ENCODE measurements at places on chromosomes 16 and 17.

DNA sequence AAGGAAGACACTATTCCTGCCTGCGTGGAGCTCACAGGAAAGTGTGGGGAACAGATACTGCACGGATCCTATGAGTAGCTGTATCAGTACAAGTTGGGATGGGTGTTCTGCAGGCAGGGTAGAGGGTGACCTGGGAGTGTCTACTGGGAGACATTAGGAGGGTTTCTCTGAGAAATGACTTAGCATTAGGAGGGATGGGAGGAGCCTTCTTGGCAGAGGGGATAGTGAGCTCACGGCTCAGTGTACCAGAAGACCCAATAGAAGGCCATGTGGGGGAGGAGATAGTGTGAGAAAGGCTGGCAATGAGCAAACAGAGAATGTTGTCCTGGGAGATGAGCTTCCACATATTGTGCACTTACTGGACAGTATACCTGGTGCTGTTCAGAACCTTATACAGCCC lies 109.1 kb downstream of the MSI2 start:
- no peak for DNase-seq
- H3K4me1 ChIP-seq: peaks cover 61% of the 10 kb centered on the region
- H3K27me3 ChIP-seq: no peaks in the 10 kb centered on the region
- H3K27ac ChIP-seq: no peak overlapping the region
- no peak overlapping the region for H3K4me3 ChIP-seq
- no peaks in the 10 kb centered on the region for H3K36me3 ChIP-seq

- H3K4me1 ChIP-seq: no peaks in the 10 kb centered on the region
- peaks cover 14% of the 10 kb centered on the region for H3K27me3 ChIP-seq
- no peaks in the 10 kb centered on the region for H3K36me3 ChIP-seq
- no peak overlapping the region for H3K27ac ChIP-seq
Measured at GRCh38 chr16:29898135-29898803, 1.1 kb downstream of the SEZ6L2 start.

DNA sequence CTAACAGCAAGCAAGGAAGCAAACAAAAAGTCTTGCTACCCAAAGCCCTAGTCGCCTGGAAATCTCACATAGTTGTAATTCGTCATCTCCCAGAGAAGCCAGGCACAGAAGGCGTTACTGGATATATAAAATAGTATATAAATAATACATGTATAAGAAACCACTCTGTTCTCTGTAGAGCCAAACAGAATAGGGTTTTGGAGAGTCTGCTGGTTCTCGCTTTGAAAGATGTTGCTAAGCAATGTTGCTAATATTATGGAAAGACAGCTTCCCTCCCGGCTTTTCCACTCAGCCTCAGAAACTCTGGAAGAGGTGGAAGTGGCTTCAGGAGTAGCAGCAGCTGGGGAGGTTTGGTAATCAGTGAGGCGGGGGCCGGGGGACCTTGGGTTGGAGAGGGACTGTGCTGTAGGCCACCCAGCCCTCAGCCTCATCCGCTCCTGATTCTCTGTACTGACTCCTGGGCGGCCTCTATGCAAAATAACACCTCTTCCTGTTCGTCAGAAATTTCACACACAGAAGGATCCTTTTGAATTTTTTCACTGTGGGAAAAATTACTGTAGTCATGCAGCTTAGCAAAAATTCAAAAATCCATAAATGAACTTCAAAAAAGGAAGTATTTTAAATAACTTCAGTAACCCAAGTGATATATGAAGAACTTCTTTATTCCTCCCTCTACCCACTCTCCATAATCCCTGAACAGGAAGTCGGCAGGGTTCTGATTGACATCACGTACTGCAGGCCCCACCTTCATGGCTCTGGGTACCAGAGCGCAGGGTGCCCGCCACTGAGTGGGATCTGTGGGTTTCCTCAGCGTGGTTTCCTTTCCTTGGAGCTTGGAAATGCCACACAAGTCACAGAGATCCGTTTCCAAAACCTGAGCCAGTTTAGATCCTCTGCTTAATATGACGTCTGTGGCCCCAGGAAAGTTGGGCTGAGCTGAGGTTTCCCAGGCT lies 51.4 kb downstream of the RAP1GAP2 start:
- no peaks in the 10 kb centered on the region for H3K27me3 ChIP-seq
- no peak for DNase-seq
- H3K4me1 ChIP-seq: peaks cover 21% of the 10 kb centered on the region
- peak overlapping the region; percentile 30 for H3K27ac ChIP-seq

GRCh38 chr16:75495076-75495674 lies at the start of gene CHST6:
CHST6 (minus strand) TSS chr16:75495441; CDS start chr16:75479828, 15,613 bp downstream.
- no peaks in the 10 kb centered on the region for H3K36me3 ChIP-seq
- peak; percentile 75 for DNase-seq
- H3K27me3 ChIP-seq: peaks cover 8% of the 10 kb centered on the region
- peaks cover 16% of the 10 kb centered on the region for H3K4me1 ChIP-seq

DNA sequence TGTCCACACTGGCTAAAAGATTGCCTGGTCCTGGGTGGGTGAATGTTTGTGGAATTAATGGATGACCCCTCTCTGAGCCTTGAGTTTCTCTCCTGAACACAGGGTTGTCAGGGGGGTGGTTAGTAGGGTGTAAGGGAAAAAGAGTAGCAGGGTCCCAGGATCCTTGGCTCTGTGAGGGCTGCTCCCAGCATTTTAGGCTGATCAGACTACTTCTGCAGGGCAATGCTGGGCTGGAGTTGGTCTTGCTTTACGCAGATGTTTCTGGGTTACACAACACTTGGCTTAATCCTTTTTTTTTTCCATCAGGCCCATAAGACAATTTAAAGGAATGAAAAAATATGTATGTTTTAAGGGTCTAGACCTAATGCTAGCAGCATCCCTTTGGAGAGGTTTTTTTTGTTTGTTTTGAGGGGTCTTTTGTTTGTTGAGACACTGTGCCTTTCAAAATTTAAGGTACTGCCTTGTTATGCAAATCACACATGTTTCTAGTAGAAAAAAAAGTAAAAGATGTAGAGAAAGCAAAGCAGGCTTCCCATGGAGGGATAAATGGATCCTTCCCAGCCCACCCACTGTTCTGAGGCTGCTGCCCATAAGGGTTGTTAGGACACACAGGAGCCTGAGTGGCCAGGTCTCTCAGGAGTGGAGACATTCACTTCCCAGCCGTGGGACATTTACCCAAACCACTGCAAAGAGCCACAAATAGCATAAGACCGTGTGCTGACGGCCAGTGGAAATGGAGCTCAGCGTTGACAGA lies 225.6 kb upstream of the HSBP1 start:
- H3K27me3 ChIP-seq: no peaks in the 10 kb centered on the region
- H3K4me3 ChIP-seq: no peak overlapping the region
- no peak overlapping the region for H3K27ac ChIP-seq
- DNase-seq: no peak
- no peaks in the 10 kb centered on the region for H3K4me1 ChIP-seq
- H3K36me3 ChIP-seq: no peaks in the 10 kb centered on the region

DNA sequence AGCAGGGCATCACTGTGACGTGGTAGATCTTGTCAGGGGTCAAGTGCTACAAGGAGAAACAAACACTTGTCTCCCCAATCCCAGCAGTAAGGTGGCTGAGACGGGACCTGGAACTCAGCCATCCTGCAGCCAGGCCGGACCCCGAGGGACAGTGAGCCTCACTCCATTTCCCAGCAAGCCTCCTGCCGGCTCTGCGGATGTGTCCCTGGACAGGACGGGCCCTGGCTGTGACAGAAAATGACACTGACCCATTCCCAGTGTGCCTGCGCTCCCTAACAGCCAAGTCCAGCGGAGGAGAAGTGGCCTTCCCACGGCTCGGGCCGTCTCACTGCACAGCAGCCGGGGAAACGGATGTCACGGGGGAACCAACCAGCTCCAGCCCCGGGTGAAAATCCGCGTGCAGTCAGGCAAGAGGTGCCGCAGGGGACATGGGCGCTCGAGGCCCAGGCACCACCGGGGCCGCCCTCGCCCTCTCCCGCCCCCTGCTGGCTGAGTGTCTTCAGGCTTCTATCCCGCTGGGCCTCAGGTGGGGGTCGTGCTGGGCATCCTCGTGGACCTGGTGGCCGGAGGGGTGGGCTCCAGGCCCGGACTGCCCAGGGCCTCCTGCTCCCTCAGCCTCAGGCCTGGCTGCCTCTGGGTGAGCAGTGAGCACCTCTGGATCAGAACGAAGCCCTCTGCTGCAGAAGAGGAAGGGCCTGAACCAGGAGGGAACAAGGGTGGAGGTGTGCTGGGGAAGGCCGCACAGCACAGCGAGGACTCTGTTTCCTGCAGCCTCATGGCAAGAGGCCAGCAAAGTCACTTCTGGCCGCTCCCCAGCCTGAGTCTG lies 6.7 kb downstream of the HAGHL start:
- H3K27ac ChIP-seq: no peak overlapping the region
- H3K4me1 ChIP-seq: peaks cover 1% of the 10 kb centered on the region
- H3K27me3 ChIP-seq: no peaks in the 10 kb centered on the region
- DNase-seq: no peak
- no peak overlapping the region for H3K4me3 ChIP-seq

DNA sequence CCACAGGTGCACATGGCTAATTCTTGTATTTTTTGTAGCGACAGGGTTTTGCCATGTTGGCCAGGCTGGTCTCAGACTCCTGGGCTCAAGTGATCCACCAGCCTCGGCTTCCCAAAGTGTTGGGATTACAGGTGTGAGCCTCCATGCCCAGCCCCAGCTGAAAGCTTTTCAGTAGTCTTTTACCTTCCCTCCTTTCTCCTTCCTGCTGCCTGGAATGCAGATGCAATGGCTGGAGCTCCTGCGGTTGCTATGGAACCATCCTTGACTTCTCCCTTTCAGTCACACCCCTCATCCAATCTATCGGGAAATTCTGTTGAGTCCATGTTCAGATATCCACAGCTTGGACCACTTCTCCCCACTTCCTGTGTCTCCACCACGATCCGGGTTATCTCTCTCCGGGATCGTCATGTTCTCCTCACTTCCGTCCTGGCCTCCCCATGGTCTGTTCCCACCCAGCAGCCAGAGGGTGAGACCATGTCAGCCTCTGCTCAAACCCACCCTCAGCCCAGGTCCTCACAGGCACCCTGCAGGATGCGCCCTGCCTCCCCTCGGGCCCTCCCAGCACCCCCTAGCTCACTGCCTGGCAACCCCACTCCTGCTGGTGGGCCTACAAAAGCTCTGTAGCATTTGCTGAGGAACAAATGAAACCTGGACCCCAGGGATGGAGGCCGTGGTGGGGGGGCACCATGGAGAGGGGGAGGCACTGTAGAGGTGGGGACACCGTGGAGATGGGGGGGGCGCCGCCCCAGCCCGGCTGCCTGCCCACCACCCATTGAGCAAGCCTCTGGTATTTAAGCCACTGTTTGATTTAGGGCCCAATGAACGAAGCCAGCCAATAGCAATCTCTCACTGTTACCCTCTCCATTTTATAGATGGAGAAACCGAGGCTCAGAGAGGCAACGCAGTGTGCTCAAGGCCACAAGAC lies 12.8 kb upstream of the SLC38A10 start:
- H3K27me3 ChIP-seq: no peaks in the 10 kb centered on the region
- no peak overlapping the region for H3K27ac ChIP-seq
- peaks cover 16% of the 10 kb centered on the region for H3K4me1 ChIP-seq
- peak overlapping the region; percentile 46 for H3K4me3 ChIP-seq
- no peak for DNase-seq
- H3K36me3 ChIP-seq: no peaks in the 10 kb centered on the region

GRCh38 chr16:49855280-49855821 lies 561 bp downstream of the ZNF423 start:
- H3K27me3 ChIP-seq: no peaks in the 10 kb centered on the region
- peaks cover 5% of the 10 kb centered on the region for H3K4me1 ChIP-seq
- DNase-seq: peak; percentile 91

DNA sequence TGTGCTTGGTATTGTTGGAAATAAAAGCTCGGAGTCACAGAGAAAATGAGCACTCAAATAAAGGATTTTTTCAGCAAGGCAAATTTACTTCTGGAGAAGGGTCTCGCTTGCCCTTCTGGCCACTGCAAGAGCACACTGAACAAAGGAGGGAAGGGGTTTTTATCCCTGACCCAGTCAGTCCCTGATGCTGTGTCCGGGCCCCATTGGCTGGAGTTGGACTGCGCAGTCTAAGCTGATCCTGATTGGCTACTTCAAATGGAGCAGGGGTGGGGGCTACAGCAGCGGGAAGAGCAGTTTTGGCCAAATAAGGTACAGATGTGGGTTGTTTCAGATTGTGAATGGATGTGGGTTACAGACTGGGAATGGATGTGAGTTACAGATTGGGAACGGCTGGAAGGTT lies 4.3 kb upstream of the NLRP1 start:
- DNase-seq: no peak
- H3K27ac ChIP-seq: no peak overlapping the region
- H3K27me3 ChIP-seq: no peaks in the 10 kb centered on the region

DNA sequence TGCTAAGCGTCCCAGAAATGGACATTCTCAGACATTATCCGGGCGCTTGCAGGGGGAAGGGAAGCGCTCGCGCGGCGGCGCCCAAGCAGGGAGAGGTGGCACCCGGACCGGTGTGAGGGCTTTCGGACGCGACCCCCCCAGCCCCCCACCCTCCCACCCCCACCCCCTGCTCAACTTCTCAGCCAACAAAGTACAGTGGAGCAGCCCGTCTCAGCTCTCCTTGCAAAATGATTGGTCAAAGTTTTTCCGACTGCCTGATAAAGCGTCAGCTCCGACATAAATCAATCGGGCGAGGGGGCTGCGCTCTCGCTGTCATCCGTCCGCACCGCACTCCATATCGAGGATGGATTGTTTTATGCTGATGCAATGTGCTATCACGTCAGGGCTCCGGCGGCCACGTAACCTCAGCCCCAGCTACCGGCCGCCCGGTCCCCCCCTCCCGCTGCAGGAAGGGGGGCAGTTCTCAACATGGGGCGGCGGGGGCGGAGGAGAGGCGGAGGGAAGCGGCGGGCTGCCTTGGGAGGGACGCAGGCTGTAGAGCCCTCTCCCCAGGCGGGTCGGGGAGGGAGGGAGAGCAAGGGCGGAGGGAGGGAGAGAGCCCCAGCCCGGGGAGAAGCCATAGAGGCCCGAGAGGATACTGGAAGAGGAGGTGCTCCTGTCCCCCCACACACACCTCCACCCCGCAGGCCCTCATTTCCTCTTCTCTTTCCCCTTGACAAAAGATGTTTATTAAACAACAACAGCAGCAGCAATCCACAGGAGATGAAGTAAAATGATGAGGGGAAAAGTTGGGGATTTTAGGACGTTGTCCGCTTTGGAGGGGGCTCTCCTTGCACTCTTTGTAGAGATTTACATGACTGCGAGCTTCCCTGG lies at the start of gene HOXB9:
Gene HOXB9 (minus strand): TSS at position 114 of the 873 bp plus-strand sequence. CDS start 89 bp downstream, at position 25.
- peak within 1 kb of the TSS; percentile 30 for H3K4me3 ChIP-seq
- no peak within 1 kb of the TSS for H3K27ac ChIP-seq
- H3K4me1 ChIP-seq: peaks cover 17% of the 10 kb centered on the region
- DNase-seq: no peak
- H3K27me3 ChIP-seq: peaks cover 95% of the 10 kb centered on the region
- no peaks in the 10 kb centered on the region for H3K36me3 ChIP-seq
